ENCODE measurements at places on chromosomes 7 and 10.

GRCh38 chr10:118112543-118113125 lies 65.9 kb upstream of the RAB11FIP2 start:
- DNase-seq: no peak

- no peak for DNase-seq
These were observed 97.6 kb downstream of the ZMIZ1 start for GRCh38 chr10:79166312-79166721.

DNA sequence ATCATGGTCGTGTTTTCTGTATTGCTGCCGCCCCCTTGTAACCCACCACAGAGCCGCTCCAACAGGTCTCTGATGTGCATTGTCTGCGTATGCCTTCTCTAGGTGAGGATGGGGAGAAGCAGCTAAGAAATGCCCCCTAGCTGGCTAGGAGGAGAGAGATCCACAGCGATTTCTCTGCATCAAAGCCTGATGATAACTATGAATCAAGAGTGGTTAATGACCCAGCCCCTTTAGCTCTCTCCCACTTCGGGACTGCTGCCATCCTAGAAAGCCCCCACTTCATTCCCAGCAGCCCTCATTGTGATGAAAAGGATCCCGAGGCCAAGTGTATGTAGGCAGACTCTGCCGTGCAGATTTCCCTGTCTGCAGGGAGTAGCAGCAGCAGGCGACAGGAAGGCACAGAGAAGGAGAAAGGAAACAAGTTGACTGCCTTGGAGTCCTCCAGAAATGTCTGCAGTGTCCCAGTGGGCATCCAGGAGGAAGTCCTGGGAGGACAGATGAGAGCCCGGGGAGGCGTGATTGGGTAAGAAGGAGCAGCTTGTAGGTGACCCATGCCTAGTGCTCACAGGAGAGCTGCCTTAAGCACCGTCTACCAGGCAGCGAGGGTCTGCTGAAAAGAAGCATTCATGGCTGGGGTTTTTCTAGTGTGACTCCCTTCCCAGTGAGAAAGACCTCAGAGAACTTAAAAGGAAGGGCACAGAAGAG lies 2.9 kb downstream of the PLXNA4 start:
- DNase-seq: no peak

DNA sequence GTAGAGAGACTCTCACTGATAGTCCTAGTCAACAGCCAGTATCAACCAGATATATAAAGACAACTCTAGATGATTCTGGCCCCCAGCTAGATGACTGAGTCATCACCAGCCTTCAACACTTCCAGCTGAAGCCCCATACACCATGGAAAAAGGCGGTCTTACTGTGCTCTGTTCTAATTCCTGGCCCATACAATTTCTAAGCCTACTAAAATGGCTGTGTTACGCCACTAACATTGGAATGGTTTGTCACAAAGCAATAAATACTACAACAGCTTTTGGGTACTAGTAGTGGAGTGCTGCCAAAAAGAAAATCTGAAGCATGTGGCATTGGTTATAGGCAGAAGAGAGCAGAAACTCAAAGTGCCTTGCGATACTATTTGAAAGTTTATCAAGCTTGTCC lies 13.0 kb upstream of the TES start:
- DNase-seq: peak; percentile 15

DNA sequence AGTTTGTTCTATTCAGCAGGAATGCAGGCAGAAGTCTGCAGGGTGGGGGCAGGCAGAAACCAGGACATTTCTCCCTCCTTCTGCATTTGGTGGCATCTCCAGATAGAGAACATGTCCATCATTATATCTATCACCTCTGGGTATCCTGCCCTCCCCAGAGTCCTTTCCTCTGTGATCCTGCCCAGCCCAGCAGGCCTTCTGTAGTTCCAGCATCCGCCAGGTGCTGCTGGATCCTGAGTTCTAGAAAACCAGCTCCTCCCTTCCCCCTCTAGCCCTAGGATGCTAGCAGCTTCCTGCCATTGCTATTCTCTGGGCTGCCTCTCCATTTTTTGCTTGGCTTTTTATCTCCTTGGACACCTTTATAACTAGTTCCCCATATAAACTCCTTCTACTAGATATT lies 180.3 kb downstream of the KCNMA1 start:
- no peak for DNase-seq

GRCh38 chr10:6721480-6721879 lies 141.4 kb upstream of the PRKCQ start:
- DNase-seq: peak; percentile 91

DNA sequence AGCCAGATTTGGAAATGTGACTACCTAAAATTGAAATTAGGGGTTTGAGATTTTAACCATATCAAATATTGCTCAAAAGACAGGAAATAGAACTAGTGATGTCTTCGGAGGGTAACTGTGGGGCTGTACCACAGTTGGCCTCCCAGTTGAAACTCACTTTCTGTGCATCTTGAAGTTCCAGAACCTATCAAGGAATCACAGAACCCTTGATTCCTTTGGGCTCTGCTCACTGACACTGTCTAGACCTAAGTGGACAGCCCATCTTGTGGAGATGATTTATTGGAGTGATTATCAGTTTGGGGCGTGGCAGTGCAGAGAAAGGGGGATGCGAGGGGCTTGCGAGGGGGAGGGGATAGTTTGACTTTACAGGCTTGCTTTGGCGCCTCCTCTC lies 134.2 kb upstream of the GJD4 start:
- no peak for DNase-seq

DNA sequence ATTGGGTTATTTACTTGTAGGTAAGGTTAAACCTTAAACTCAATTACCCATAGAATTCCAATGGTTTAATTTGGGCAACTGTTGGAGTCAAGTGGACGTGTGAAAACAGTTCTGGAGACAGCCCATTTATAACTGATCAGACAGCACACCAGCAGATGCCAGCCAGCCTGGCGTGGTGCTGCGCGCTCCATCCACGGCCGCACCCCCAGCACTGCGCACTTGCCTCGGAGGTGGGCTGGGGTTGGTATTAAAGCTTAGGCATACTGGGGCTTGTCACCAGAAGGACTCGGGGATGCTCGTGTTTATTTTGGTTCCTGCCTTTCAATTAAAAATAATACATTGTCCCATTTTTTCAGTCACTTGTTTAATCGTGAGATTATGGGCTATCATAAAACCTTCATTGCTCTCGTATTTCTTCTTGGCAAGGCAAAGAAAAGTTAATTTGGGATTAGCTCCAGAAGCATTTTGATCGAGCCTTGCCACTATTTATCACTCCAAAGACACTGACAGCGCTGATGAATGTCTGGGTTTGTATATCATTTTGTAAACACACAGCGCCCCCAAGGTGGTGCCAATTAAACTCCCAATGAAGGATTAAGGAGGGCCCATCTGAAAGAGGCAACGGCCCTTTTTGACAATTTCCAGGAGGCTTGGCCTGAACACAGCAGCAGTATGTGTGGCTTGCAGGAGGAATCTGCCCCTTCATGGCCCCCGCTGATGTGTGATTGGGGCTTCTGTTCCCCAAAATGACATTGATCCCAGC lies 204.5 kb upstream of the CXCL12 start:
- DNase-seq: no peak

DNA sequence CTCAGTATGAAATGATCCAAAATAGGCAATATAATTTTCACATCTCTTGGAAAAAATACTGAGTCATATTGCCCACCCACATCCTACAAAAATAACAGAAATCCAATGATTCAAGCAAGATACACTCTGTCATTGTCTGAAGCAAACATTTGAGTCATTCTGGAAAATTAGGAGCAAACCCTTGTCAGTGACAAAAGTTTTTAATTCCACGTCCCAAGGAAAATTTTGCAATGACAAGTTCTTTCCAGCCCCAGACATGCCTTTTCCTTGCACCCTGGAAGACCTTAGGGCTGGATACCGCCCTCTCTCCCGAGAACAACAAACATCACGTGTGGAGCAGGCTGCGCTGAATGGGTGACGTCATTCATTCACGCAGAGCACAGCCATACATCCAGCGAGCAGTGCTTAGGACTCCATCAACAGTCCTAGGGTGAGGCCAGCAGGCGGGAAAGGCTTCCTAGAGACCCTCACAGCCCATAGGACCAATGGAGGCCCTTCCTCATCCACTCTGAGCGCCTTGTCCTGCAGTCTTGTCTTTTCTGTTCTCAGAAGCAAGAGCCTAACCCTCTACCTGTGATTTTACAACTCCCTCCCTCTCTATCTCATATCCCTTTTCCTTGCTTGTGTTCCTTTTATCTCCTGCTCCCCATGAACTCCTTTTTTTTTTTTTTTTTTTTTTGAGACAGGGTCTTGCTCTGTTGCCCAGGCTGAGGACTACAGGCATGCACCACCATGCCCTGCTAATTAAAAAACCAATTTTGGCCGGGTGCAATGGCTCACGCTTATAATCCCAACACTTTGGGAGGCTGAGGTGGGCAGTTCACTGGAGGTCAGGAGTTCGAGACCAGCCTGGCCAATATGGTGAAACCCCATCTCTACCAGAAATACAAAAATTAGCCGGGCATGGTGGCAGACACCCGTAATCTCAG lies 23.5 kb upstream of the KDM7A start:
- peak; percentile 72 for DNase-seq

DNA sequence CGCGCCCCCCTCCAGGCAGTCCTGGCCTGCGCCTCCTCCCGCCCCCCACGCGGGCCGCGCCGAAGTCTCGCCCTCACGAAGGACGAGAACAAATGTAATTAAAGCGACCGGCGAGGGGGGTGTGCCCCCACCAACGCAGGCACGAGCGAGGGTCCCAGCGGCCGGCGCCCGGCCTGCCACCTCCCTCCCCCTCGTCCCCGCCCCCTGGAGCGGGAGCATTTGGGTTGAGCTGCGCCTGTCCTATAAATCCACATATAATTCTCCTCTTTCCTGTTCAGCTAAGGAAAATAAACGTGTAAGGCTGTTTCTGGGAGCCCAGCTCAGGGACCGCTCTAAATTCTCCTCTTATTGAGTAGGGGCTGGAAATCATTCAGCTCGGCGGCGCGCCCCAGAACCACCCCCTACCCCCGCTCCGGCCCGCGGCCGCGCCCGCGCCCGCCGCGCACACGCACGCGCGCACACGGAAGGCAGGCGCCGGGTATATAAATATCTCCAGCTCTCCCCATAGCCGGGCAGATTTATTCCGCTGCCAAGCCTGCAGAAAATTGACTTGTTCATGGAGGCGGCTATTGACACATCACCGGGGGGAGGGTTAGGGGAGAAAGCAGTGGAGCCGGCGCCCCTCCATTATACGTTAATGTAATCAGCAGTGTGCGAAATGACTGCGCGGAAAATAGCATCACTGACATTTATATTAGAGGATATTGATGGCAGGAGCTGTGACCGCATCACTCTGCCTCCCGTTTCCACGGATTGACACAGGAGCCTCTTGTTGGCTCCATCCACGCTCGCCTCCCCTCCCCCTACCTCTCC lies 61.6 kb upstream of the BTRC start:
- peak; percentile 56 for DNase-seq

- no peak for DNase-seq
These were observed 20.5 kb downstream of the FBH1 start for GRCh38 chr10:5910323-5911100.
